Stimulated activated CD8-positive, alpha-beta memory T cell treated with anti-CD3 and anti-CD28 coated beads, Interleukin-4, amount 100 ng/mL, for 48 hours (primary cell): ENCODE measurements at places on chromosomes 2 and 18.

DNA sequence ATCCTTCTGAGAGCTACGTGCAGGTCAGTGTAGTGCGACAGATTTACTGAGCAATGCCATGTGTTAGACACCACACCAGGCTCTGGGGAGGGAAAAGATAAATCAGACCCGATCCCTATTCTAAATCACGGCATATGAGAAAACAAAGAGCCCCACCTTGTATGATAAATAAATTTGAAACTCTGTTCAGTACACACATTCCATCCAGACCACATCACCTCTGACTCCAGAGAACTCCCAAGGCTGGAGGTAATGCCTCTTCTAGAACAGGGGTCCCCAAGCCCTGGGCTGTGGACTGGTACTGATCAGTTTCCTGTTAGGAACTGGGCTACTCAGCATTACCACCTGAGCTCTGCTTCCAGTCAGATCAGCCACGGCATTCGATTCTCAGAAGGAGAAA lies 77.3 kb downstream of the QPCT start:
- no peak for DNase-seq

GRCh38 chr2:168517816-168518215 lies 61.7 kb downstream of the CERS6 start:
- DNase-seq, result no peak

DNA sequence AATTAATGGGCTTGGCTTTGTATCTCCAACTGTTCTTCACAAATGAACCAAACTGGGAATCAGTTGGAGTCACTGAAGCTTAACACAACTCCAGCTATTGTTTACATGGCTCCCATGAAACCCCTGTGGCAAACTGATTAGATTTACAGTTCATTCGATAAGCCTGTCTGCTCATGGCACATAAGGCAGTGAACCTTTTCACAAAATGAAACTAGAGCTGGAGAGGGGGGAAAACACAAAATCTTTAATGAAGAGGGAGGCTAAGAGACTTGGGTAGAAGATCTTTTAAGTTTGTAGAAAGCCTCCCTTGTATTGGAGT lies 11.6 kb upstream of the ITGA6 start:
- DNase-seq, result no peak

DNA sequence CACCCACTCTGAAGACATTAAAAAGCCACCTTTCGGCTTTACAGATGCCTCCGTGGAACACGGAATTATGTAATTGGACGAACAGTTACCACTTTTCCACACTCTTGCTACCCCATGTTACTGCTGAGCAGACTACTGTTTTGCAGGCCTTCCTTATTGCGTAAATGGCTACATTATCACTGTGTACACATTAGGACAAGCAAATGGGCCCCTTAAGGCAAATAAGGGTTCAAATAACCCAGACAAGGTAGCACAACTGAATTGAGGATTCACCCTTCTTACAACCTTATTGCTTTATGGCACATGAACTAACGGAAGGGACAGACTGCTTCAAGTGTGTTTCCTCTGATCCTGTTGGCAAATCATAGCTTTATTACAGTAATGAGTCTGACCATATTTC lies 832.2 kb upstream of the FANCL start:
- no peak for DNase-seq

GRCh38 chr2:197238043-197238365 lies 72.6 kb downstream of the ANKRD44 start:
- no peak for DNase-seq

DNA sequence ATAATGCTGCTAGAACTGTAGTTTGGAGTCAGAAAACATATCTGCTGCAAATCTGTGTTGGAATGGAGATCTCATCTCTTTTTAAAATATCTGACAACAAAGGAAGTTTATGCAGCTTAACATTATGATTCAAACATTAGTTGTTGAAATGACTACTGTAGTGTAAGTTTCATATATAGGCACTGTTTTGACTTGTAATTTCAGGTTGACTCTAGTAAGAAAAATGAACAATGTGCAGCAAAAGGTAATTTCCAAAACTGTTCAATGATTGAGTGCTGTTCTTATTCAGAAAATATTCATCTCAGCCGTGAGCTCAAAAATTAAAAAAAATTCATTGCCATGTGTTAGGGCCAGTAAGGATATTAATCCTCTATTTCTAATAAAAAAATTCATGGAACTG lies 48.5 kb downstream of the CCDC138 start:
- no peak for DNase-seq

- DNase-seq, result peak; percentile 84
These were observed 135.4 kb upstream of the MGAT5 start for GRCh38 chr2:134118279-134119116.

DNA sequence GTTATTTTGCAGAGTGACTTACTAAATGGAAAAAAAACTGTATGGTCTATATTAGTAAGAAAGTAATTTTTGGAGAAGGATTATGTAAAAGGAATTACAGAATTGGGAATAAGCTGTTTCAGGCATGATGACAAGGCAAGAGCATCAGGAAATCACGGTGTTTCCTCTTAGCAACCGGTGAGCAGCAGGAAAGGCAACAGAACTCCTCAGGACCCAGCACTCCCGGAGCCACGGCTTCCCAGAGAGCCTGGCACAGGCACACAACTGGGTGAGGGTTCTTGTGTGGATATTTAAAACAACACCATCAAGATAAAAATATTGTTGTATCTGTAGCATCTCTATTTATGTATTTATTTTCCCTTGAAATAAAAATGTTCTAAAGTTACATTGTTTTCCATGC lies 34.4 kb downstream of the CYP27C1 start:
- no peak for DNase-seq

DNA sequence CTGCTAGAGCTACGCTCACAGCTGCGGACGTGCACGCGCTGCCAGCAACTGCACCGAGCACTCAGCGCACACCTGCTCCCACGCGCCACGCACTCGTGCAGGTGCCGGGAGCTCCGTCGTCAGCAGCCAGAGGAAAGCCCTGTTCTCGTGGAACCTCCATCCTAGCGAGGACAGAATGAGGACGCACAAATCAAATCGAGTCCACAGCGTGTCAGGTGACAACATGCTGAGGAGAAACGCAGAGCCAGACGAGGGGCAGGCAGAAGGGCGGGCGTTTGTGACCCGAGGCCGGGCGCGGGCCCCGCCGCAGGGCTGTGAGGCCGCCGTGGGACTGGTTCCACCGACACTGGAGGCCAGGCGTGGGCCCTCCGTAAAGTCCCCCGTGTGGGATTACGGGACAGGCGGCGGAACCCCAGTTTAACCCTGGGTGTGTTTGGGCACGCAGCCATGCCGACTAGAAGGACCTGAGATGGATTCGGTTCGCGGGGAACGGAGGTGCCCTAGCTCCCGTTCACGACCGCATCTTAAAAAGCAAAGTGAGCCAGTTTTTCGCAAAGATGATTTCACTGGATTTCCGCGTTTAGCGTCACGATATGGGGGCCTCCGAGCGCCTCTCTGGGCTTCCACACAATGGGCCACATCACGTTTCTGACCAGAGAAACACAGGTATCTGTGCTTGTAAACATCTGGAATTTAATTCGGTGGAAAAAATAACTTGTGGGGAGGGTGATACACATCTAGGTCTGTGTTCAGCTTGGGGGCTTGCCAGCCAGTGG lies 26.9 kb upstream of the ALKAL2 start:
- DNase-seq, result no peak

- DNase-seq, result no peak
These were observed 47.1 kb downstream of the DDX1 start for GRCh38 chr2:15638720-15639119.

DNA sequence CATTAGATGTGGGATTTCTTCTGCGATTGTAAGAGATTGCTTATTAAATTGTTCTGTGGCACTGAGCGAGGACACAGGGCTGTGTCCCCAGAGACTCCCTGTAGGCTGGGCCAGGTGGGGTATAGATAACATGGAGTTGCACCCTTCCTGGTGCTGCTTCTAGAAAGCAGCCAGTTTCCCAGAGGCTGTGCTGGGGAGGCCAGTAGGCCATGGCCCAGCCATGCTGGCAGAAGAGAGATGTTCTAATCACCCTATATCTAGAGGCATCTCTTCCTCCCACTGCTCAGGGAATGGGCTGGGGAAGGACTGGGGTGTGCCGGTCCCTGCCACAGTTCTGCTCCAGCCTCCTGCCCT lies 66.9 kb downstream of the HS1BP3 start:
- no peak for DNase-seq

- DNase-seq, result no peak
These were observed 187.8 kb upstream of the ERBB4 start for GRCh38 chr2:212726403-212726802.

GRCh38 chr2:41267929-41268659 lies 779.7 kb upstream of the PKDCC start:
- DNase-seq, result no peak

DNA sequence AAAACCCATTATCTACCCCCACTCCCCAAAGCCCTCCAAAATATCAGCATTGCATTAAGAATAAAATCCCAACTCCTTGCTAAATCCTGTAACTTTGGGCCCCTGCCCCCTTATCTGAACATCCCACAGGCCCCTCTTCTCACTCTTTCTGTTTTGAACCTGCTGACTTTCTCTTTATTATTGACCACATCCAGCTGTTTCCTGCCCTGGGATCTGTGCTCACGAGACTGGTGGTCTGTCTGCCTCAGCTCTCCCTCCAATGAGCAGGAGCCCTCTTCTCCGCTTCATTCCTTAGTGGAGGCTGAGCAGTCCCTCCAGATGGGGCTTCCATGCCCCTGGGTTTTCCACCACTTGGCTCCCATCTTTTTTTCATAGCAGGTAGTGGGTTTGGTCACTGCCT lies 116.9 kb downstream of the ACKR3 start:
- DNase-seq, result no peak

DNA sequence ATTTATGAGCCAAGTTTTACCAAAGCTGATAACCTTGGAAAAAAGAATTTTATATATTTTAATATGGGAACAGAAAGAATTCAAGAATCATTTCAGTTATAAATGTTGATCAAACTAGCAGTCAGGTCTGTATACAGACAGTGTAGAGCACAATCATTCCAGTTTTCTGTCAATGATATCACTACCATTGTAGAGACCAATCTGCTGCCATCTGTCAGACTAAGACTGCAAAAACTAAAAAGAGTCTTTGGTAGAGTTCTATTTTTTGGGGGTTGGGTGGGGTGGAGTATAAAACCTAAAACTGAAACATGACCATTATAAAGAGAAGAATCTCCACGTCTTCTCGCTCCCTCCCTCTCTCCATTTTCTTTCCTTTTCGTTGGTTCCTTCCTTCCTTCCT lies 204.7 kb upstream of the UBE2E3 start:
- no peak for DNase-seq

DNA sequence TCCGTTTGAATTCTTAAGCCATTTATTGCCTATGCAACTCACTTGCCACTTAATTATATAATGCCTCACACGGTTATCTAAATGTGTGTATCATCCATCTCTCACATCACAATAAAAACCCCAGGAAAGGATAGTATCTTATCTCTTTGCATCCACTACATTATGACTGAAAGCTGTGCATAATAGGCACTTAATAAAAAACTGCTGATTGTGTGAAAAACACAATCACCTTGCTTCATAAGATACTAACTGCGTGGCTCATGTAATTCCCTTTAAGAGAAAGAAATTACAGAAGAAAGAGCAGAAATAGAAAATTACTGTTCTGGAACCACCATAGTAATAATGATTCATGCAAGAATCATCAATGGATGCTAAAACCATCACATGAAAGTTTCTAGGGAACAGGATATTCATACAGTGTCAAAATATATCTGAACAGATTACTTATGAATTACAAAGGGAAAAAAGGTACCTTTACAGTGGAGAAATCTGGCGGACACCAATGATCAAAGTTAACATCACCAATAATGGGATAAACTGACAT lies 29.3 kb downstream of the CUL3 start:
- DNase-seq, result no peak

GRCh38 chr2:214410128-214410775 lies 602 bp upstream of the VWC2L start:
- DNase-seq, result no peak

DNA sequence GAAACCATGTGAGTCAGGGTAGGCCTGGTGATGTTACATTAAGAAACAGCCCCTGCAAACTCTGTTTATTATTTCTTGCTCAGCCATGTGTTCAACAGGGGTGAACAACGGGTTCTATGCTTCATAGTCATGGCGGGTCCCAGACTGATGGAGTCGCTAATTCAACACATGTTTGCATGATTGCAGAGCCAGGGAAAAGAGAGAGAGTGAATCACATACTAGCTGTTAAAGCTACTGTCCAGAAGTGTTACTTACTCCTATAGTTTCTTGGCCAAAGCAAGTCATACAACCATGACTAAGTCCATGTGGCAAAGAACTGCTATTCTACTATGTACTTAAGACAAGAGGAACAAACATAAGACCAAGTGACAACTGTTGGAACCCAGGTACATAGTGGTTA lies 241.2 kb upstream of the SKOR2 start:
- DNase-seq, result no peak

GRCh38 chr2:144215701-144216675 lies 303.9 kb downstream of the ZEB2 start:
- DNase-seq, result no peak

DNA sequence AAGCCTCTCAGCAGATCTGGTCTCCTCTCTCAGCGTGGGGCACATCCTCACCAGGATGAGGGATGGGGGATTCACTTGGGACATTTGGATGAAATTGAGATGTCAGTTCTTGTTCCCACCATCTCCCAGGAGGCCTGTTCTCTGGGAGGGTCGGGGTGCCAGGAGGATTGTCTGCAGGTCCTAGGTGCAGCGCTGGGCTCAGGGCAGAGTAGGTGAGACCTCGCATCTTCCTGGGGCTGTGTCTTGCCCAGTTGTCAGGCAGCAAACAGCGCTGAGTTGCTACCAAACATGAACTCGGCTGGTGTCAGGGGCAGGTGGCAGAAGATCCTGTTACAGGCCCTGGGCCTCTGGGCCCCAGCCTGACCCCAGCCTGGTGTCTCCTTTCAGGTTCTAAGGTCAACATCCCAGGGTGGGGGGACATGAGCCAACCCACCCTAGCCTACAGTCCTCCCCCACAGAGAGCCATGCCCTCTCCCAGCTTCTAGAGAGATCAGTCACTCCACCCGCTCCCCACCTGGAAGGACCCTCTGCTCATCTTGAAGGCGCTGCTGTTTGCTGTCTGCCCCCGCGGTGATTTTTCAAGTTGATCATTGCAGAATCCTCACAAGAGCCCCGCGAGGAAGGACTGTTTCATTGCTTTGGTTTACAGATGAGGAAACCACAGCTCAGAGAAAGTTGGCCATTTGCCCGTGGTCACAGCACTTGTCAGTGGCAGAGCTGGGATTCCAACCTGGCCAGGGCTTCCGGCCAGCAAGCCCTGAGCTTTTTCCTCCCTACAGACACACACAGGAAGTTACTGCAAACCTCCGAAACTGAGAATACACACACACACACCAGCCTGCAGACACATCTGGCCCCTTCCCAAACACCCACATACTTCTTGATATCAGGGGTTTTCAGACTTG lies 83.9 kb downstream of the STPG4 start:
- DNase-seq, result peak; percentile 64

DNA sequence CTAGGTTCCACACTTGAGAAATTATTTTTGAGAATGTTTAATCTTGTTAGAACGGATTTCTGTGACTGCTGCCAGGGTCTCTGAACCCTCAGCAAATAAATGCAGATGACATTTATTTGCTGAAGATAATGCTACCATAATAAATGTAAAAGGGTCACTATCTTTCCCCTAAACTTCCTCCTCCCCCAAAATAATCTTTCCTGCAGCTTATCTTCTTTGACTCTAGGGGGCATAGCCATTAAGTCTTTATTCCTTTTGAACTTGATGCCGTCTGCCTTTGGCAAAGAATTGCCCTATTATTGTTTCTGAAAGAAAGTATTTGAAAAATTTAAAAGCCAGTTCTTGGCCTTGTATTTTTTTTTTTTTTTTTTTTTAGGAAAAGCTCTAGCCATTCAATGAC lies 63.6 kb upstream of the ACSL3 start:
- DNase-seq, result no peak

- DNase-seq, result peak; percentile 35
These were observed 23.2 kb upstream of the ACVR1 start for GRCh38 chr2:157899125-157899839.
